Psoas muscle (tissue), 8 donors: ENCODE measurements at places on chromosomes 6 and 20. TPM values are rescaled to one million over a fixed set of nuclear protein-coding genes. Genes with fewer than 3 reads are reported as not detected.

Gene MTCH1
- 82.5 TPM for total RNA-seq

Gene CST3
- 422 TPM for total RNA-seq

Gene LY6G6F
- total RNA-seq = not detected

Gene TGM2
- 117 TPM for total RNA-seq

- no peak for DNase-seq
- peak overlapping the region; percentile 98 for H3K4me3 ChIP-seq
- no peaks in the 10 kb centered on the region for H3K36me3 ChIP-seq
- H3K27ac ChIP-seq = peak overlapping the region; percentile 99
- no peaks in the 10 kb centered on the region for H3K27me3 ChIP-seq
- peaks cover 93% of the 10 kb centered on the region for H3K4me1 ChIP-seq
Observed at GRCh38 chr6:44120692-44121443, 6.4 kb downstream of the MRPL14 start.

DNA sequence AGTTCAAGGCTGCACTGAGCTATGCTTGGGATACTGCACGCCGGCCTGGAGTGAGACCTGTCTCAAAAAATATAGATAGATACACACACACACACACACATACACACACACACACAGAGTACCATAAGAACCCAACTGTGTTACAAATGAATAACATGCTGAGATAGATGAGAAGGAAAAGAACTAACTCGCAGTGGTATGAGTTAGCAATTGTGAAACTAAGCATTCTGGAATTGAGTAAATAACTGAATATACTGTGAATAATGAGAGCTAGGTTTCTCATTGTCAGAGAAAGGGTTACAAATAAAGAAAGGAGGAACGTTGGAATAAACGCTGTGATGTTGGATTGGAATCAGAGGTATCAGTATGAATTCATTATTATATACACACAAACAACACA is 14.6 kb upstream of the FAXC start:
- DNase-seq = no peak
- no peaks in the 10 kb centered on the region for H3K4me1 ChIP-seq
- H3K27ac ChIP-seq = no peak overlapping the region
- H3K36me3 ChIP-seq = peaks cover 5% of the 10 kb centered on the region
- H3K4me3 ChIP-seq = no peak overlapping the region

GRCh38 chr6:28587746-28588075 is 62.0 kb downstream of the GPX5 start:
- peaks cover 22% of the 10 kb centered on the region for H3K27me3 ChIP-seq
- H3K4me3 ChIP-seq = peak overlapping the region; percentile 62
- H3K4me1 ChIP-seq = no peaks in the 10 kb centered on the region
- H3K27ac ChIP-seq = no peak overlapping the region

DNA sequence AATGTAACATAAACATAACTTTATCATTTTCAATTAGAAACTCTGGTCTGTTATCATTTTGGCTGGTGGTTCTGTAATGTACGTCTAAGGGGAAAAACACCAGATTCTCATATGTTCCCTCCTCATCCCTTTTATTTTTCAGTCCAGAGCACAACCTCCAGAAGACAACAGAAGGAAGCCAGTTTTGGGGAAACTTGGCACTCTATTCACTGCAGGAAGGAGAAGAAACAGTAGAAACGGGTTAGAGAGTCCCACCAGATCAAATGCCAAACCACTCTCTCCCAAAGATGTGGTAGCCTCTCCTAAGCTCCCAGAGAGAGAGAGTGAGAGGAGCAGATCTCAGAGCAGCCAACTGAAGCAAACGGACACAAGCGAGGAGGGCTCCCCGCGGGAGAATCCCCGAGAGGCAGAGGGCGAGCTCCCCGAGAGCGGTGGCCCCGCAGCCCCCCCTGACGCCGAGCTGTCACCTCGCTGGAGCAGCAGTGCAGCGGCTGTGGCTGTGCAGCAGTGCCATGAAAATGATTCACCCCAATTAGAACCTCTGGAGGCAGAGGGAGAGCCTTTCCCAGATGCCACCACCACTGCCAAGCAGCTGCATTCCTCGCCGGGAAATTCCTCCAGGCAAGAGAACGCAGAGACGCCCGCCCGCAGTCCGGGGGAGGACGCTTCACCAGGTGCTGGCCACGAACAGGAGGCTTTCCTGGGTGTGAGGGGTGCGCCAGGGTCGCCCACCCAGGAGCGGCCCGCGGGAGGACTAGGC is 117.8 kb downstream of the RTN4IP1 start:
- DNase-seq = peak; percentile 59
- peaks cover 5% of the 10 kb centered on the region for H3K4me1 ChIP-seq
- H3K27me3 ChIP-seq = peaks cover 25% of the 10 kb centered on the region

DNA sequence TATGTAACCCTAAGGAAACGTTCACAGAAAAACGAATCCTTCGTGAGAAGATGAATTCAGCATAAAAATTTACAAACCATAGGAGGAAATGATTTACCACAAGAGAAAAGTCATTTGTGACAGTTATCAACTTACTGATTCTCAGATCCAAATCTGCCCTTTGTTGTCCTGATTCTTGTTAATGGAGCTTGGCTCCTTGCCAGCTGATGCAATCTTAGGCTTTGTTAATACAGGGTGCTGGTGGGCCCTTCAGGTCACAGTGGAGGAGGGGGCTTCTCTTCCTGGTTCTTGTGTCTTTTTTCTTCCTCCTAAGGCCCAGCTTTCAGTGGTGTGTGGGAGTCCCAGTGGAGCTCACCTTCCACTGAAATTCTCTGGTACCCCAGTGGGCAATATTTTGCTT is 108.4 kb upstream of the MAP3K7 start:
- no peaks in the 10 kb centered on the region for H3K27me3 ChIP-seq
- H3K4me1 ChIP-seq = no peaks in the 10 kb centered on the region
- H3K27ac ChIP-seq = no peak overlapping the region
- H3K4me3 ChIP-seq = no peak overlapping the region

DNA sequence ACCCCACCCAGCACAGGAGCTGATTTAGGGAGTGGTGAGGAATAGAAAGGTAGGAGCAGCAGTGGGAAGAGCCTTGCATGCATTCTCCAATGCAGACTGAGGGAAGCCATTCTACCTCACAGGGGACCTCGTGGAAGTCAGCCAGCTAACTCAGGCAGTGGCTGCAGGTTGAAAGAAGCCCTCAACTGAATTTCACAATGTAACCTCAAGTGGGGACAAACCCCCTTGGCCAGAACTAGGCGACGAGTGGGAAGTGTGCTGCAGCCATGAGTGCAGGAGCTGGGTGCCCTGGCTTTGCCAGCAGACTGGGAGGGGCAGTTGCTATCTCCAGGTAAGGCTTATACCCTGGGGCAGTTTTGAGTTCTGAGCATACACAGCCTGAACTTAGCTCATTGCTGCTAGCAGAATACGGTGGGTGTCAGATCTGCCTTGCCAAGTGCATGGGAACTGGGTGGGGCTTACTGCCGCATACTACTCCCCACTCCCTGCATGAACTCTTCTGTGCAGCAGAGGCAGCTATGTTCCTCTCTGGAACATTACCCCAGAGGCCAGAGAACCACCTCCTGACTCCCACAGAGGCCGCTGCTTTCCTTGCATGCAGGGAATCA is 126.5 kb downstream of the CDK19 start:
- no peak overlapping the region for H3K27ac ChIP-seq
- H3K36me3 ChIP-seq = no peaks in the 10 kb centered on the region
- H3K4me1 ChIP-seq = no peaks in the 10 kb centered on the region
- no peak overlapping the region for H3K4me3 ChIP-seq
- H3K27me3 ChIP-seq = no peaks in the 10 kb centered on the region

GRCh38 chr6:15653581-15653980 is 9.2 kb downstream of the DTNBP1 start:
- H3K27me3 ChIP-seq = no peaks in the 10 kb centered on the region
- DNase-seq = no peak
- H3K27ac ChIP-seq = no peak overlapping the region
- H3K4me3 ChIP-seq = no peak overlapping the region
- H3K36me3 ChIP-seq = peaks cover 33% of the 10 kb centered on the region

DNA sequence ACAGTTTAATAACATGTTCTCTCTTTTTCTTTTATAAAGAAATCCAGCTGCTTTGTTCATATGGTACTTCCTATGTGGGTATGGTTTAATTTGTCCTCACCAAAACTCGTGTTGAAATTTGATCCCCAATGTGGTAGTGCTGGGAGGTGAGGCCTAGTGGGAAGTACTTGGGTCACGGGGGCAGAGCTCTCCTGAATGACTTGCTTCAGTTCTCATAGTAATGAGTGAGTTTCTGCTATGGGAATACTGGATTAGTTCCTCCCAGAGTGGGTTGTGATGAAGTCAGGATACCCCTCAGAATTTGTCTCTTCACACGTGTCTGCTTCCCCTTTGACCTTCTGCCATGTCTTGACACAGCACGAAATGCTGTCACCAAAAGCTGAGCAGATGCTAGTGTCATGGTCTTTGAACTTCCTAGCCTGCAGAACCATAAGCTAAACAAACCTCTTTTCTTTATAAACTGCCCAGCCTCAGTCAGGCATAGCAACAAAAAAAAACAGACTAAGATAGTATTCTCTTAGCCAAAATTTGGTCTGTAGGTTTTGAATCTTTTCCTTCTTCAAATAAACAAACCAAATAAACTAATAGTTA is 87.8 kb upstream of the HS3ST5 start:
- no peak overlapping the region for H3K4me3 ChIP-seq
- no peak for DNase-seq
- no peak overlapping the region for H3K27ac ChIP-seq
- no peaks in the 10 kb centered on the region for H3K4me1 ChIP-seq

- no peaks in the 10 kb centered on the region for H3K4me1 ChIP-seq
- no peaks in the 10 kb centered on the region for H3K36me3 ChIP-seq
- DNase-seq = no peak
- H3K4me3 ChIP-seq = no peak overlapping the region
- H3K27me3 ChIP-seq = no peaks in the 10 kb centered on the region
Observed at GRCh38 chr6:142071981-142072380, 60.7 kb upstream of the GJE1 start.
